Panc1 (cell line): ENCODE measurements at places on chromosomes 11 and 22. TPM values are rescaled to one million over a fixed set of nuclear protein-coding genes. Genes with fewer than 3 reads are reported as not detected.

DNA sequence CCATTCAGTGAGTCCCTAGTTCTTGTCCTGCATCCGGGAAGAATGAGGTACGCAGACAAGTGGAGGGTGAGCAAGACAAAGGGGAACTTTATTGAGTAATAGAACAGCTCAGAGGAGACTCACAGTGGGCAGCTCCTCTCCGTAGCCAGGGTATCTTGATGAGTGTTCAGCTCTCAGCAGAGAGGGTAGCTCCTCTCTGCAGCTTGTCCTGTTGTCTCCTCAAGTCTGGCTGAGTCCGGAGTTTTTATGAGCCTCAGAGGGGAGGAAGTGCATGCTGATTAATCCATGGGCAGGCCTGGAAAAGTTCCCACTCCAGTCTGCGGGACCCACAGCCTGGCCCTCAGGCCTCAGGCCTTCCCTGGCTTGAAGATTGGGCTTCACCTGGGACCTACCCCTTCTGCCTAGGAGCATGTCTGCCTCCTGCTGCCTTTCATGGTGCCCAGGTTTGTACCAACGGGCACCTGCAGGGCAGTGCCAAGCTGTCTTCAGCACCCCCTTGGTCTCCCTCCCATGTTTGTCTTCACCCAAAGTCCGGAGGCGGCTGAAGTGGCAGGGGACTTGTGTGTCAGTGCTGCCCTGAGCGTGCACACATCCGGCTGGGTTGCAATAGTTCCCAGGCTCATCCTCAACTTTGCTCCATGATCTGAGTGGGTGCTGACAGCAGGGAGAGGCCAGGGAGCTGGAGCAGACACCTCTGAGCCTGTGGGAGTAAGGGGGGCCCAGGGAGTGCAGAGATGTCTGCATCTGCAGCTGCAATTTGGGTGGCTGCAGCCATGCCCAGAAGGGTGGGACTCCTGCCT is 134.2 kb downstream of the LDLRAD3 start:
- H3K4me3 ChIP-seq, result no peak overlapping the region
- no peaks in the 10 kb centered on the region for H3K4me1 ChIP-seq
- H3K36me3 ChIP-seq, result peaks cover 2% of the 10 kb centered on the region; the same call in 1 of the 2 replicates
- H3K27me3 ChIP-seq, result no peaks in the 10 kb centered on the region
- DNase-seq, result no peak

GRCh38 chr11:67372993-67373647 is at the start of gene CLCF1:
CLCF1 (minus strand) TSS chr11:67373598; CDS start chr11:67373539, 59 bp downstream.
- H3K4me1 ChIP-seq, result peaks cover 64% of the 10 kb centered on the region
- H3K4me3 ChIP-seq, result peak within 1 kb of the TSS; percentile 69
- DNase-seq, result no peak
- H3K27ac ChIP-seq, result peak within 1 kb of the TSS; percentile 98

GRCh38 chr22:36775586-36775963 is 344 bp downstream of the IFT27 start:
- H3K4me3 ChIP-seq, result peak overlapping the region; percentile 74
- H3K4me1 ChIP-seq, result peaks cover 13% of the 10 kb centered on the region
- H3K36me3 ChIP-seq, result no peaks in the 10 kb centered on the region
- H3K27me3 ChIP-seq, result no peaks in the 10 kb centered on the region
- peak overlapping the region; percentile 83 for H3K27ac ChIP-seq

DNA sequence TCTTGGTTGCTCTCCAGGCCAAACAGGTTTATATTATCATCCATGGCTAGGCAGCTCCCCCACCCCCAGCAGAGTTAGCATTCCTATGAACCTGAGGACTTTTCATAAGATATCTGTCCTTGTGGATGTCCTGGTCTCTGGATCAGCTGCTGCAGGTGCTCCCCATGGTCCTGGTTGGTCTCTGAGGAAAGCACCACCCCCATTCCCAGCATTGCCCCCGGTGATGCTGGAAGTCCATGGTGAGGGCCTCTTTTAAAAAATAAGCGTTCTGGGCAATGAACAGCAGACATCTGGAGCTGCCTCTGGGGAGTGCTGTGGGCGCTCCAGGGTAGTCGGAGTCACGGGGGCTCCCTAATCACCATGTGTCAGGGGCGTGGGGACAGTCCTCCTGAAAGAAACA is 26.6 kb downstream of the DKK3 start:
- H3K4me3 ChIP-seq, result no peak overlapping the region
- no peaks in the 10 kb centered on the region for H3K27me3 ChIP-seq

DNA sequence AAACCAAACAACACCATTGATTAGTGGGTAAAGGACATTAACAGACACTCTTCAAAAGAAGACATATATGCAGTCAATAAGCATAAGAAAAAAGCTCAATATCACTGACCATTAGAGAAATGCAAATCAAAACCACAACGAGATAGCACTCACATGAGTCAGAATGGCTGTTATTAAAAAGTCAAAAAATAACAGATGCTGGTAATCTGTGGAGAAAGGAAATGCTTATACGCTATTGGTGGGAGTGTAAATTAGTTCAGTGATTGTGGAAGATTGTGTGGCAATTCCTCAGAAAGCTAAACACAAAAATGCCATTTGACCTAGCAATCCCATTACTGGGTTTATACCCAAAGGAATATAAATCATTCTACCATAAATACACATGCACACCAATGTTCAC is 182.6 kb downstream of the TRPC6 start:
- H3K27ac ChIP-seq, result no peak overlapping the region
- H3K4me3 ChIP-seq, result no peak overlapping the region
- H3K4me1 ChIP-seq, result no peaks in the 10 kb centered on the region
- peaks cover under 1% of the 10 kb centered on the region; the same call in 1 of the 2 replicates for H3K27me3 ChIP-seq
- no peaks in the 10 kb centered on the region for H3K36me3 ChIP-seq
- DNase-seq, result no peak

DNA sequence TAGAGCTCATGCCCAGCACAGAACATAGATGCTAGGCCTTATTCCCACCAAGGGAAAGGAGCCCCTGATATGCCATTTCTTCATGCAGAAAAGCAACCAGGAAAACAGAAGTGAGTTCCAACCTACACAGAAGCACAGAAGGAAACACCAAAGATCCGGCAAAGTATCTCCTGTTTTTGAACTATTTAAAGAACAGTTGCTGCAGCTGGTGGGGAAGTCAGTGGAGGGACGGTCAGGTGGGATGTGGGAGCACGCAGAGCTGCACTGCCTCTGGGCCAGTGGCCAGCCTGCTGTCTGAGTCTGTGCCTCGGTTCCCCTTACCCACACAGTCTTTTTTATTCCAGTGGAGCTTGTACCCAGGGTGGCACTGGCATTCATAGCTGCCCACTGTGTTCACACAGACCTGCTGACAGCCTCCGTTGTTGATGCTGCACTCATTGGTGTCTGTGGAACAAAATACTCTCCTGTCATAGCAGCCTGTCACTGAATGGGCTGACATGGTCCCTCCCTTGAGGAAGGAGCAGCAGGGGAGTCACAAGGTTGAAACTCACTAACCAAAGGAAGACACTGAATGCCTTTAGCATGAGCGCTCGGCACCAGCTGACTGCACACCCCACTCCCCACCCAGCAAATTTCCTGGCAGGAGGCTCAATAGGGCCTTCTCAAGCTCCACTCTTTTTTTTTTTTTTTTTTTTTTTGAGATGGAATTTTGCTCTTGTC is 37.9 kb downstream of the SCUBE2 start:
- H3K27me3 ChIP-seq, result no peaks in the 10 kb centered on the region
- no peak overlapping the region for H3K27ac ChIP-seq
- H3K36me3 ChIP-seq, result no peaks in the 10 kb centered on the region
- no peak for DNase-seq
- H3K4me3 ChIP-seq, result no peak overlapping the region

DNA sequence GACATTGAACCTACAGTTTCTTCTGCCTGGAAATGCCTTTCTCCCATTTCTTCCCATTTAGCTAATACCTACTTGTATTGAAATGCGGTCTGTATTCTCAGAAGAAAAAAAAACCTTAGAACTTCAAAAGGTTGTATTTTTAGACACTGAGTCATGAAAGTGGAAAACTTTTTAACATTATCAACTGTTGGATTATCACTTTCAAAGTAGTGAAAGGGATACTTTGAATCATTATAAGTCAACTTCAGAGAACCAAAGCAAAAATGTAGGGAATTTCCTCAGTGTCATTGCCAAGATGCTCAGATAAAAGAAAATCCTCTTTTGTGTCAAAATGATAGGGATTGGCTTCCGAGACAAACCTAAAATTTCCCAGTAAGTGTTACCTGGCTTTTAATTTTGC is 6.6 kb downstream of the HOATZ start:
- H3K4me1 ChIP-seq, result no peaks in the 10 kb centered on the region
- no peak overlapping the region for H3K4me3 ChIP-seq
- no peak for DNase-seq
- no peaks in the 10 kb centered on the region for H3K36me3 ChIP-seq
- H3K27ac ChIP-seq, result no peak overlapping the region

DNA sequence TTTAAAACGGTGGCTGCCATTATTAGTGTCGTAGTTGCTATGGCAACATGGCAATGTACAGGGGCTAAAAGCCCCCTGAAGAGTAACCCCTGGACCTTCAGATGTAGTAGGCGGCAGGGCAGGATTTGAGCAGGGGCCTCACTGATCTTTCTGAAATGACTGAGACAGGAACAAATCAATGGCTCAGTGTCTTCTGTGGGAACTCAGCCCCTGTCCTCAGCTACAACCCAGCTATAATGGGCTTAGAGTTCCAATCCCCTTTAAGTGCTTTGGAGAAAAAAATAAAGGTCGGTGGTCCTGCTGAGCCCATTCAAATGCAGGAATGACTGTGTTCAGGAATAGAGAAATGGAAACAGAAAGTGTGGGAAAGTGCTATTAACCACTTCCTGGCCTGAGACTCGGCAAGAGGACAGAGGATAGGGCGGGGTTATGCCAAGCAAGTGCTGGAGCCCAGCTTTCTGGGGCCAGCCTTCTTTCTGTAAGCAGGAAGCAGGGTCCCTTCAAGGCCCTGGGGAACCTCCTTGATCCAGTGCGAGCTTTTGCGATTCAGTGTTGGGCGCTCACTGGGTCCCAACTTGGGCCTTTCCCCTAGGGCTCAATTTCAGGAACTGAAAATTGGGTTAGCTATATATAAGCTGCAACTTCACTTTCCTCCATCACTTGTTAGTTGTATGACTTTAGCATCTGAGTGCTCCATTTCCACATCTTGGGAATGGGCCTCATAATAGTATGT is 6.1 kb upstream of the CD82 start:
- no peak overlapping the region for H3K4me3 ChIP-seq
- H3K36me3 ChIP-seq, result no peaks in the 10 kb centered on the region
- no peak overlapping the region for H3K27ac ChIP-seq
- no peak for DNase-seq
- H3K27me3 ChIP-seq, result no peaks in the 10 kb centered on the region
- peaks cover 4% of the 10 kb centered on the region for H3K4me1 ChIP-seq

DNA sequence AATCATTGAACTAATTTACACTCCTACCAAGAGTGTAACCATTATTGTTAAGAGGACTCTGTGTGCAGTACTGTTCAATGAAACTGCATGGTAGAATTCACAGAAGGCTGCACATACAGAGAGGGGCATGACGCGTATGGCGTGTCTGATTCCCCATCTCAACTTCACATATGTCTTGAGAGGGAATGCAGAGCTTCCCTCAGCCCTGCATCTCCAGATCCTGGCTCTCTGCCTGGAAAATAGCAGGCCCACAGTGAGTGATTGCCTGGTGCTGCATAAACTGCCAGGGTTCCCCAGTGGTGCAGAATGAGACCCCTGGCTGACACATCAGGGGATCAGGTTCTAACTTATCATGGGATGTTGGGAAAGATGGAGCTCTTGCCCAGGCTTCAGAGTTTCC is 260.2 kb upstream of the ISX start:
- DNase-seq, result no peak
- no peaks in the 10 kb centered on the region for H3K36me3 ChIP-seq
- H3K27ac ChIP-seq, result no peak overlapping the region
- H3K4me3 ChIP-seq, result no peak overlapping the region

DNA sequence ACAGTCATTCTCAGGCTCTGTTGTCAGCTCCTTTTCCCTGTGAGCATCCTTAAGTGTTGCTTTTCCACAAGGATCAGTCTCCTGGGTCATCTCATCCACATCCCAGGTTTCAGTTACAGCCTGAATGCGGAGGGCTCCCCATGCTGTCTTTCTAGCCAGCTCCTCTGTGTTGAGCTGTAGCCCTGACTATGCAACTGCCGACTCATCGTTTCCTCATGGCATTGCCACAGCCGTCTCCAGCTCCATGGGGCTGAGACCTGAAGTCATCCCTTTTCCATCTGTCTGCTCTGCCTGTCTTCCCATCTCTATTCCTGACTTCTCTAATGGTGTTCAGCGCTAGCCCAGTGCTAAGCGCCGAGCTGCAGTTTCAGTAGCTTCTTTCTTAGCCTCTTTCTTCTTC is 11.8 kb downstream of the SAMM50 start:
- DNase-seq, result no peak
- H3K36me3 ChIP-seq, result peaks cover 5% of the 10 kb centered on the region; the same call in 1 of the 2 replicates
- H3K27me3 ChIP-seq, result no peaks in the 10 kb centered on the region
- no peak overlapping the region for H3K4me3 ChIP-seq
- H3K27ac ChIP-seq, result no peak overlapping the region
- no peaks in the 10 kb centered on the region for H3K4me1 ChIP-seq

DNA sequence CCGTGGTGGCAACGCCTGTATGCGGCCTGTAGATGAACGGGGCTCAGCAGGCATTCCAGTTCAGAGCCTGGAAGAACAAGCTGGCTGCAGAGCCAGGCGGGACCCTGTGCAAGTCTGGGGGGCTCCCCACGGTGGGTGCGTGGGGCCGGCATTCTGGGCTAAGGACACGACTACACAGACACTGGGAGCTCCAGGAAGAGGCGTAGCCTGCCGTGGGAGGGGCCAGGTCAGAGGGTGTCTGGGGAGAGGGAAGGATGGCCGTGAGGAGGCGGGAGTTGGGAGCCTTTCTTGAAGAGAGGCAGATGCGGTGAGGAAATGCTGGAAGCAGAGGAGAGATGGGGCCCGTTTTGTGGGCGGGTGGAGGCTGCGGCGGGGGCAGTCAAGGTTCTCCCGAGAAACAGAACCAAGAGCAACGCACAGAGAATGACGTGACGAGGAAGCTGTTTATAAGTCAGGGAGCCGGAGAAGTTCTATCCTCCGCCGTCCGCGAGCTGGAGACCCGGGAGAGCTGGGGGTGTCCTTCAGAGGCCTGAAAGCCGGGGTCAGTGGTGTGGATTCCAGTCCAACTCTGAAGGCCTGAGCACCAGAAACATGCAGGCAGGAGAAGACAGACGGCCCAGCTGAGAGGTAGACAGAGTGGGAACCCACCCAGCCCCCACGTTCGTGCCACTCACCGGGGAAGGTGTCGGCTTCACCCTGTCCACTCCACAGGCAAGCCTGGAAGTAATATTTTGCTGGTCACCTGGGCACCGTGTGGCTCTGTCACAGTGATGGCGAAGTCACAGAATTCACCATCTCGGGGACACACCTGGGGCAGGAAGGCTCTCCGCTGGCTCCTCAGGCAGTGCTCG is 529.6 kb downstream of the BRD1 start:
- no peak overlapping the region for H3K4me3 ChIP-seq
- H3K36me3 ChIP-seq, result no peaks in the 10 kb centered on the region
- no peaks in the 10 kb centered on the region for H3K27me3 ChIP-seq
- H3K4me1 ChIP-seq, result no peaks in the 10 kb centered on the region

GRCh38 chr11:37078521-37078920 is 480.5 kb upstream of the RAG2 start:
- no peaks in the 10 kb centered on the region for H3K27me3 ChIP-seq
- H3K36me3 ChIP-seq, result no peaks in the 10 kb centered on the region
- H3K4me1 ChIP-seq, result no peaks in the 10 kb centered on the region
- DNase-seq, result no peak
- H3K4me3 ChIP-seq, result no peak overlapping the region

Gene SREBF2
- total RNA-seq, result 73.0 TPM

Gene LMO2
- total RNA-seq, result 0.64 TPM

Gene OR4C12
- not detected for total RNA-seq

Gene OR9G4
- not detected for total RNA-seq
